Activated naive CD4-positive, alpha-beta T cell treated with anti-CD3 and anti-CD28 coated beads, Interleukin-2, amount 50 U/mL, for 72 hours (primary cell): ENCODE measurements at places on chromosomes 6 and 20.

DNA sequence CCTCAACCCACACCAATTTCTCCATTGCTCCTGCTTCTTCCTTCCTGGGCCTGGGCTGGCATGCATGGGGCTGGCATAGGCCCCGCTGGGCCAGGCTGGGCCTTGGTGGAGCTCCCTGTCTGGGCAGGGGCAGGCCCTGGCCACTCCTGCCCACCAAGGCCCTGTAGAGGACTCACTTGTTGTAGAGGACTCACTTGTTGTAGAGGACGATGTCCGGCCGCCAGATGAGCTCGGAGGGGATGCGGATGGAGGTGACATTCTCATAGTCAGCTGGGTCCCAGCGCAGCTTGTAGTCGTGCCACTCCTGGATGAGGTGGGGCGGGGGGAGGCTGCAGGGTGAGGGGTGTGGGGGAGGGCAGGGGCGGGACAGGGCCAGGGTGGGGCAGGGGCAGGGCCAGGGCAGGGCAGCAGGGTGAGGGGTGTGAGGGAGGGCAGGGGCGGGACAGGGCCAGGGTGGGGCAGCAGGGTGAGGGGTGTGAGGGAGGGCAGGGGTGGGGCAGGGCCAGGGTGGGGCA, 5.3 kb downstream of the CHRNA4 start:
- no peak for DNase-seq

GRCh38 chr20:19807946-19808330, 49.9 kb downstream of the RIN2 start:
- no peak for DNase-seq

GRCh38 chr6:95578106-95578410, 723 bp downstream of the MANEA start:
- no peak for DNase-seq

- DNase-seq, result no peak
Measured at GRCh38 chr6:71335544-71335943, 46.9 kb downstream of the OGFRL1 start.

DNA sequence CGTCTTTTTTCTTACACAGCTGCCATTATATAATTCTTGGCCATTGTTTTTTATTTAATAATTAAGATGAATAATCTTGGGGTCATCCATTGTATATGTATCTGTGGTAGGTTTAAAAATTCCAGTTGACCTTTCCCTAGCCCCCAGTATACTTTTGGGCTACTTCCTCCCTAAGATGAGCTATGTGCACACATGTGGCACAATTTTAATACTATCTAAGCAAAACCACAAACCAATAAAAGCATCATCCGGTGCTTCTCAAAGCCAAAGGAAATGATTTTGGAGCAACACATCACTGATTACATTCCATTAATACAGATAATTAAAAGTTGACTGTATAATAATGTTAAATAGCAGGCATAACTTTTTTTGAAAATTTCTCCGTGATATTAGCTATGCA, 161.2 kb downstream of the ATXN1 start:
- no peak for DNase-seq

- no peak for DNase-seq
Measured at GRCh38 chr20:53586640-53587039, 7.0 kb downstream of the ZNF217 start.

GRCh38 chr20:61316346-61316745, 64.3 kb downstream of the CDH4 start:
- no peak for DNase-seq
